ENCODE measurements at places on chromosomes 16 and 17.

DNA sequence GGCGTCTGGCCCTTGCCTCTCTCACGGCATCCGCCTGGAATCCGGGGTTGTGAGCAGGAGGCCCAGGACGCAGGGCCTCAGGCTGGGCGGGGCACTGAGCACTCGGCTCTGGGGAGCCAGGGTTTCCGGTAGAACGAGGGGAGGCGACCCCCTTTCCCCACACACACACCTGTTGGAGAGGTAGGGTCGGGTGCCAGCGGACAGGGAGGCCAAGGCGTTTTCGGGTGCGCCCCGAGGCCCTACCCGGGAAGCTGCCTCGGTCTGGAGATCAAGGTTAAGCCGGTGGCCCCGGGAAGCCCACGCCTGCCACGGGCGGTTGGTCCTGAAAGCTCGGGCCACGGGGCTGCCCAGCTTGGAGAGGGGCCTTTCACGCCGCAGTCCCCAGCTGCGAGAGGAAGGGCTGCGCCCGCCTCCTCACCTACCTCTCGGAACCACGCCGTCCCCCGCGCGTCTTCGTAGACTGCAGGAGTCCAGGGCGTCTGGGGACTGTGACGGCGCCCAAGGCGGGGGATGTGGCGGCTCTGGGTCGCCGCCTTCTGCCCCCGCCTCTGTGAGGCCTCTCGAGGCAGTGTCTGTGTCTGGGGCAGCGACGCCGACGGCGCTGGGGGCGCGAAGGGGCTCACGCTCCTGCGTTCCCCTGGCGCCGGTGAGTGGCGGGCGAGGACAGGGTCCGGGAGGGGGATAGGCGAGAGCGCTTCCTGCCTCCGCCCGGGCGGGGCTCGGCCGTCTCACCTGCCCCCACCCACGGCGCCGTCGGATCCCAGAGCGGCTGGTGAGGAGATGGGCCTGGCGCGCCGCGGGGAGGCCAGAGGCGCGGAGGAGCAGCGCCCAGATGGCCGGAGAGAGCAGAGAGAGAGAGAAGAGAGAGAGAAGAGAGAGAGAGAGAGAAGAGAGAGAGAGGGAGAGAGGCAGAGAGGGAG is 20.3 kb upstream of the HOXB9 start:
- DNase-seq, result no peak

GRCh38 chr16:30382111-30382881 is at the start of gene SEPTIN1:
TSS of gene SEPTIN1 (minus strand) at chr16:30382561. CDS start at chr16:30382542, 19 bp downstream.
- no peak for DNase-seq

- DNase-seq, result peak; percentile 20
These were observed 185.9 kb downstream of the RGS9 start for GRCh38 chr17:65323049-65323448.

DNA sequence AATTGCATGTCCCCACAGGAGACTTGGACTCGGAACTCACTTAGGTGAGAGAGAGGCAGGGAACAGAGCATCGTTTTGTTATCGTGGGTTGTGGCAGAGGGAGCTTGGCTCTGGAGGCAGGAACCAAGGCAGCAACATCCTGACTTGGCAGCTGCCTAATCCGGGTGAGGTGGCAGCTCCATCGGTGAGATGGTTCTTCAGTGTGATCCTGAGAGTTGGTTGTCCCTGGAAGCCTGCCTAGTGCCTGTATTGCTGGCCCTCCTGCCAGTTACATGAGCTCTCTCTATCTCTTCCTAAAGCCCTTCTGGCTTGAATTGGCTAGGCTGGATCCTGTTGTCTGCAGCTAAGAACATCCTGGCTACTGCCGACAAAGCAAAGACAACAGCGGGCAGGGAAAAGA is 19.9 kb upstream of the SEC14L1 start:
- DNase-seq, result peak; percentile 68

GRCh38 chr17:8312726-8313600 is 2.9 kb downstream of the ARHGEF15 start:
- DNase-seq, result no peak

GRCh38 chr16:27256861-27257260 is 11.7 kb downstream of the NSMCE1 start:
- no peak for DNase-seq

DNA sequence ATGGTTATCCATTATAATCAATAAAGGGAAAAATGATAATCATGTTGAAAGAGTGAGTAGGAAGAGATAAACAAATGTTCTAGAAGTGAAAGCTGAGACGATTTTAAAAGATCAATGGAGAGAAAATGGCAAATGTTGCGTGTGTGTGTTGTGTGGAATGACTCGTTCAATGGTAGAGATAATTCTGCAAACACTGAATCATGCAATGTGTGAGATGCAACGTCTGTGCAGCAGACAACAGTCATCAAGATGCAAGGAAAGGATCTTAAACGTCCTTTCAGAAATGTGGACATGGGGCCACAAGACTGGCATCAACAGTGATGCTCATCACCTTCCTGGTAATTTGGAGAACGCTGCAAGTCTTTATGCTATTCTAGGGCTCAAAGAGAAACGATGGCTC is 124.4 kb downstream of the CDYL2 start:
- DNase-seq, result no peak

- no peak for DNase-seq
These were observed 33.4 kb downstream of the BRD7 start for GRCh38 chr16:50335196-50335958.

DNA sequence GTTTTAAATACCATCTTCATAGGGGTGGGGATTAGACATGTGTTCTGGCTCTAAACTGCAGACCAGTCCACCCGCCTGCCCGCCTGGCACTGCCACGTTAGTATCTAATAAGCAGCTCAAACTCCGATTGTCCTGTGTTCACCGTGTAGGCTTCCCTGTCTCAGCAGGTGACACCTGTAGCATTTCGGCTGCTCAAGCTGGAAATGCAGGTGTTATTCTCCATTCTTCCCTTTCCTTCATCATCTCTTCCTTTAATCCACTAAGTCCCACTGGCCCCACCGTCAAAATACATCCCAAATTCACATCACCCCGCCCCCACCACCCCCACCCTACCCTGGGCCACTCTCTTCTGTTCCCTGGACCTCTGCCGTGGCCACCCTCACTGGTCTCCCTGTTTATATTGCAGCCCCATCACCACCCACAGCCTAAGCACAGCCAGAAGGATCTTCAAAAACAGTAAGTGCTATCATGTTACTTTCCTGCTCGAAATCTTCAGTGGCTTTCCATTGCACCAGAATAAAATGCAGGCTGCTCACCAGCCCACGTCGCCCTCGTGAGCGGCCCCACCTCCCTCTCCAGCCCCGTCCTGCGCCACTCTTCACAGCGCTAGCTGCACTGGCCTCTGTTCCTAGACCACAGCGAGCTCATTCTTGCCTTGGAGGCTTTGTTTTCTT is 65.1 kb downstream of the RTN4RL1 start:
- peak; percentile 8 for DNase-seq

GRCh38 chr16:17481736-17482135 is 11.0 kb upstream of the XYLT1 start:
- no peak for DNase-seq

DNA sequence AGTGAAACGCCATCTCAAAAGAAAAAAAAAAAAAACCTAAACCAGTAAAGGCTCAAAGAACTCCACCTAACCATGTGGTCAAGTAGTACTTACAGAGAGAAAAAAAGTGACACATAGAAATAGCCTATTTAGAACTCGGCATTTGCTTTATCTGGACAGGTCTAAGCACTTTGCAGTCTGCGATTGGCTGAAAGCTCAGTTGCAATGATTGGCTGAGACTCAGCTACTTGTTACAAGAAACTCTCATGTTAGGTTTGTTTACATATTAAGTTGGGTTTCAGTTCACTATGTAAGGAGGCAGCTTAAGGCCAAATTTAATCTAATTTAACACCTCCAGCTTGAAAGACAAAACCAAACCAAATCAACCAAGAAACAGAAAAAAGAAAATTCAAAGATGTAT is 19.1 kb downstream of the ABCC3 start:
- no peak for DNase-seq

DNA sequence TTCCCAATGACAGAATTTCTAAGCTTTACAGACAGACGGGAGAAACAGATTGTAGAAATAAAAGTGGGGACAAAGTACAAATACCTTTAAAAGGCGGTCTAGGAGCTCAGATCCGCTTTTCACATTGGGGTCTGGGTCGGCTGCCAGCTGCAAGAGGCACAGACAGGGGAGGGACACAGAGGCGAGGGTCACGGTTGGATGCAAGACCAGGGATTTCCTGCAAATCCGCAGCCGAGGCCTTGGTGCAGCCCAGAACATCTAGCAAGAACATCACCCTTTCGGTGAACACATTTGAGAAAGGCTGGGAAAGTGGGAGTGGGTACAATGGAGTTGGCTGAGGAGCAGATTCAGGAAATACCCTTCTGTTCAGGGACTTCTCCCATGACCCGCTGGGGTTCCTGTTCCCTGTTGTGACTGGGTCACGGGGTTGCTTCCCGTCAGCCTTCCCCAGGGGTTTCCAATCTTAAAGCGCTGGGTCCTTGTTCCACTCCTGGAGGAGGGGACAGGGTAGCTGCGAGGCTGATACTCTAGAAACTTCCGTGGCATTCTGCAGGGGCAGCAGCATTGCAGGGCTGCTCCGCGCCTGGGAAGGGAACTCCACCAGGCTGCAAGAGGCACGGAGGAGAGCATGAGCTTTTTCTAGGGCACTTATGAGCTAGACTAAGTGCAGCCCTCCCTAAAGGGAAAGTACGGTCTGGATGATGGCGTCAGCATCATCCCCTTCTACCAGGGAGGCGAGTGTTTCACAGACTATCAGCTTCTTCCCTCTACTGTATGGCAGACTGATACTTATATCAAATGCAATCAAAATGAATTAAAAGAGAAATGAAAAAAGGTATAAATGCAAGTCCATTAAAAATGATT is 16.0 kb downstream of the VAC14 start:
- no peak for DNase-seq
